ENCODE measurements at places on chromosomes 7 and 10. TPM values are rescaled to one million over a fixed set of nuclear protein-coding genes. Genes with fewer than 3 reads are reported as not detected.
A peak's percentile ranks its signal among the peaks of the same experiment; 100 is the strongest.

- no peak overlapping the region for H3K27ac ChIP-seq
- no peaks in the 10 kb centered on the region for H3K36me3 ChIP-seq
- no peaks in the 10 kb centered on the region for H3K4me1 ChIP-seq
- H3K27me3 ChIP-seq, result no peaks in the 10 kb centered on the region
- H3K4me3 ChIP-seq, result no peak overlapping the region
These were observed 26.6 kb downstream of the PRKAR2B start for GRCh38 chr7:107071129-107071528.

- H3K27me3 ChIP-seq, result no peaks in the 10 kb centered on the region
- no peak for DNase-seq
- no peak overlapping the region for H3K27ac ChIP-seq
These were observed 95.3 kb downstream of the SEC61G start for GRCh38 chr7:54663603-54664234.

DNA sequence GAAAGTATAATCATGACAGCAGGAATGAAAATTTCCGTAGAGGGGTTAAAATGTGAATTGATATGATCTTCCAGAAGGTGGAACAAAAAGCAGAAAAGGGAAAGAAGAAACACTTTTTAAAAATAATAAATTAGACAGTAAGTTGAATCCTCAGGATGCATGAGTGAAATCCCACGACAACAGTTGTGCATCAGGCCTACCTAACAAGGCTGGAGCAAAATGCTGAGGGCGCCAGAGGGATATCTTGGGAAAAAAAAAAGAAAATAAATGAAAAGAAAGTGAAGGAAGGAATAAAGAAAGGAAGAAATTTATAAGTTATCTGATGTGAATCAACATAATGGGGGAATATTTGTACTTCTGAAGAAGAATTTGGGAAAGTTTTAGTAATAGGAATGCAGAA, 13.0 kb upstream of the HUS1 start:
- peaks cover 10% of the 10 kb centered on the region for H3K4me1 ChIP-seq
- no peak overlapping the region for H3K27ac ChIP-seq
- DNase-seq, result no peak
- H3K4me3 ChIP-seq, result peak overlapping the region; percentile 87
- no peaks in the 10 kb centered on the region for H3K36me3 ChIP-seq

DNA sequence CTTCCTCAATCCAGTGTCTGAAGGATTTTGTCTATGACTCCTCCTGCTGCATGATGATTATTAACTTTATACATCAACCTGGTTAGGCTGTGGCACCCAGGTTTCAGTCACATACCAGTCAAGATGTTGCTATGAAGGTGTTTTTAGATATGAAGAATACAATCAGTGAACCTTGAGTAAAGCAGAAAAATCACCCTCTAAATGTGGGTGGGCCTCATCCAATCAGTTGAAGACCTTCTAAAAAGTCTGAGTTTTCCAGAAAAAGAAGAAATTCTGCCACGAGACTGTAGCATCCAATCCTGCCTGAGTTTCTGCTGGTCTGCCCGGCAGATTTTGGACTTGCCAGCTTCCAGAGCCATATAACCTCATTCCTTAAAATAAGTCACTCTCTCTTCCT, 126.1 kb upstream of the FRMD4A start:
- H3K4me1 ChIP-seq, result peaks cover 8% of the 10 kb centered on the region
- no peak overlapping the region for H3K27ac ChIP-seq
- H3K27me3 ChIP-seq, result no peaks in the 10 kb centered on the region
- no peak overlapping the region for H3K4me3 ChIP-seq
- no peak for DNase-seq

- DNase-seq, result no peak
- H3K27ac ChIP-seq, result peak overlapping the region; percentile 22
- H3K36me3 ChIP-seq, result no peaks in the 10 kb centered on the region
- peaks cover 11% of the 10 kb centered on the region for H3K4me1 ChIP-seq
- H3K4me3 ChIP-seq, result no peak overlapping the region
- H3K27me3 ChIP-seq, result no peaks in the 10 kb centered on the region
These were observed 195.4 kb downstream of the SKIDA1 start for GRCh38 chr10:21329995-21330627.

- H3K4me3 ChIP-seq, result no peak overlapping the region
- no peak overlapping the region for H3K27ac ChIP-seq
- H3K4me1 ChIP-seq, result peaks cover 6% of the 10 kb centered on the region
These were observed 178.0 kb downstream of the AMPH start for GRCh38 chr7:38453168-38453567.

DNA sequence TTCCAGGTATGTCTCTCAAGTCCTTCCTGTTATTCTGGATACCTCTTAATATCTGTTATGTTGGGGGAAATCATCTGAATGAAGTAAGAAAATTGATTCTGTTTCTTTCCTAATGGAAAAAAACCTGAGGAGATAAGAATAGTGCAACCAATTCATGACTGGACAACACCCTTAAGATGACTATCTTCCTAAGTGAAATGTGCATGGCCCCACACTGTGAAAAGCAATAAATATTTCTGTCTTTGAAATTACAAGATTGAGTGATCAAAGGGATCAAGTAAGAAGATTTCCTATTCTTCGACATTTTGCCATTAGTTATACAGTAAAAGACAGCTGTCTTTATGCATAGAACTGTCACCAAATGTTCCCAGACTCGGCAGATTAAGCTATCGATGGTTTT, 73.9 kb downstream of the CHCHD3 start:
- no peak overlapping the region for H3K27ac ChIP-seq
- no peaks in the 10 kb centered on the region for H3K36me3 ChIP-seq
- H3K27me3 ChIP-seq, result no peaks in the 10 kb centered on the region
- no peak overlapping the region for H3K4me3 ChIP-seq
- H3K4me1 ChIP-seq, result peaks cover 3% of the 10 kb centered on the region
- no peak for DNase-seq

DNA sequence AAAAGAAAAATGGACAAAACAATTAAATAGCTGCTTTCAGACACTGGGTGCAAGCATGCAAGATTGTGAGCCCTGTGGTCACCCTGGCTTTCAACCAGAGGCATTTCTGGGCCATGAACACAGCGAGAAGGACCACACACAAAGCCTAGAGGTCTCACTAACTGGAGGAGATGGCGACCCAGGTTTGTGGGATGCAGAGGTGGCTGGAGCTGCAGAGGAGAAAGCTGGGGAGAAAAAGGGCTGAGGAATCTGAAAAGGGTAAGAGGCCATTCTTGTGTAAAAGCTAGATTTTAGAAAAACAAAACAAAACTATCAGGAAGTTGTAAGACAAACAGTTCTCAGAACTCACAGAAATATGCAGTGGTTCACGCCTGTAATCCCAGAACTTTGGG, 30.1 kb upstream of the PTPRN2 start:
- no peaks in the 10 kb centered on the region for H3K27me3 ChIP-seq
- H3K27ac ChIP-seq, result no peak overlapping the region
- no peak overlapping the region for H3K4me3 ChIP-seq
- peaks cover 3% of the 10 kb centered on the region for H3K4me1 ChIP-seq
- no peak for DNase-seq

GRCh38 chr10:75280236-75280635, 44.5 kb upstream of the COMTD1 start:
- H3K36me3 ChIP-seq, result no peaks in the 10 kb centered on the region
- no peak overlapping the region for H3K27ac ChIP-seq
- DNase-seq, result no peak
- no peaks in the 10 kb centered on the region for H3K27me3 ChIP-seq

- no peak overlapping the region for H3K27ac ChIP-seq
- no peak for DNase-seq
- no peak overlapping the region for H3K4me3 ChIP-seq
- no peaks in the 10 kb centered on the region for H3K36me3 ChIP-seq
- no peaks in the 10 kb centered on the region for H3K27me3 ChIP-seq
These were observed 128.3 kb upstream of the ASAH2 start for GRCh38 chr10:50379616-50380015.

DNA sequence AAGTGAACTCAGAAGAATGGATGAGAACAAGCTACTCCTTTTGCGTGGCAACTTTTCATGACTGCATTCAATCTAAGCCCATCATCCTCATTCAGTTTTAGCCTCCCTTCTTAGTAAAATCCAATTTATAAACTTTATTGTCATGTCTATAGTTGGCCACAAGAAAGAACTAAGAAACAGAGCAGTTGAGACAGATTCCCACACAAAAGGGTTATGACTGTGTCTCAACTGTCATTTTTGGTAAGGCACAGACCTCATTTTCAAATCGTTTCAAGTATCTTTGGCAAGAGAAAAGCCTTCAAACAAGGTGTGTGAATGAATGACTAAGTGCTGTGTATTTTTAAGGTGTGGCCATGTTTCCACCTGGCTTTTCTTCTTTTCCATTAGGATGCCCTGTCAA, 84.2 kb upstream of the CREB5 start:
- no peaks in the 10 kb centered on the region for H3K4me1 ChIP-seq
- DNase-seq, result no peak
- no peaks in the 10 kb centered on the region for H3K27me3 ChIP-seq
- no peaks in the 10 kb centered on the region for H3K36me3 ChIP-seq
- no peak overlapping the region for H3K27ac ChIP-seq
- H3K4me3 ChIP-seq, result no peak overlapping the region

DNA sequence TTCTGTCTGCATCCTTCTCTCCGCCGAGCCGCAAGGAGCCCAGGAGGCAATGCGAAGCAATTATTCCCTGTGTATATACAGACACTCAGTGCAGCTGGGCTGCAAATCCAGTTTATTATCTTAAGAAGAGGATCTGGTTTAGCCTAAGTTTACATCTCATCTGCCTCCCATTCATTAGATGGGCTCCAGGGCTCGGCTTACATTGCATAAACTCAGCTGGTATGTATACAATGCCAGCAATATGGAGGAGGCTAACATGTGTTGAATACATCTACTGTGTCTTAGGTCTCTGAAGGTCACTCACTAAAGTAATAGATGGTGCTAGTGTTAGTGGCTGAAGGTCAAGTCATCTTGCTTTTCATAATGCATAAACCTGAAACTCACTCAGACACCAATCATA, 996.8 kb downstream of the KCNMA1 start:
- no peaks in the 10 kb centered on the region for H3K4me1 ChIP-seq
- DNase-seq, result no peak
- H3K4me3 ChIP-seq, result no peak overlapping the region
- H3K27ac ChIP-seq, result no peak overlapping the region
- no peaks in the 10 kb centered on the region for H3K27me3 ChIP-seq

DNA sequence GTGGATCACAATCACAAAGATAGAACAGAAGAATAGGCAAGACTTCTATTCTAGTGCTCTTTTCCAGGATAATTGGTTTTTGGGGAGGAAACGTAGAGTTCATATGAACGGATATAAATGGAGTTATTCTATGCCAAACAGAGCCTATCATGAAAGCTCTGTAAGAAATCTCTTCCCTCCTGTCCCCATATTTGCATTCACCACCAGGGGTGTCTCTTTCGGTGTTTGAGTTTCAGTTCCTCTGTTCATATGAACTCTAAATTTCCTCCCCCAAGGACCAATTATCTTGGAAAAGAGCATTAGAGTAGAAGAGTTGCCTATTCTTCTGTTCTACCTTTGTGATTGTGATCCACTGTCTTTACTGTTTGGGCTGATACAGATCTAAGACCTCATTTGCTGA, 48.3 kb upstream of the CDC14C start:
- H3K4me1 ChIP-seq, result no peaks in the 10 kb centered on the region
- DNase-seq, result no peak
- no peak overlapping the region for H3K4me3 ChIP-seq
- H3K36me3 ChIP-seq, result no peaks in the 10 kb centered on the region
- H3K27me3 ChIP-seq, result no peaks in the 10 kb centered on the region
- H3K27ac ChIP-seq, result no peak overlapping the region

- H3K27me3 ChIP-seq, result no peaks in the 10 kb centered on the region
- no peak overlapping the region for H3K4me3 ChIP-seq
- H3K36me3 ChIP-seq, result no peaks in the 10 kb centered on the region
- H3K4me1 ChIP-seq, result peaks cover 16% of the 10 kb centered on the region
- no peak for DNase-seq
These were observed 88.3 kb downstream of the NKX6-2 start for GRCh38 chr10:132697578-132698200.

DNA sequence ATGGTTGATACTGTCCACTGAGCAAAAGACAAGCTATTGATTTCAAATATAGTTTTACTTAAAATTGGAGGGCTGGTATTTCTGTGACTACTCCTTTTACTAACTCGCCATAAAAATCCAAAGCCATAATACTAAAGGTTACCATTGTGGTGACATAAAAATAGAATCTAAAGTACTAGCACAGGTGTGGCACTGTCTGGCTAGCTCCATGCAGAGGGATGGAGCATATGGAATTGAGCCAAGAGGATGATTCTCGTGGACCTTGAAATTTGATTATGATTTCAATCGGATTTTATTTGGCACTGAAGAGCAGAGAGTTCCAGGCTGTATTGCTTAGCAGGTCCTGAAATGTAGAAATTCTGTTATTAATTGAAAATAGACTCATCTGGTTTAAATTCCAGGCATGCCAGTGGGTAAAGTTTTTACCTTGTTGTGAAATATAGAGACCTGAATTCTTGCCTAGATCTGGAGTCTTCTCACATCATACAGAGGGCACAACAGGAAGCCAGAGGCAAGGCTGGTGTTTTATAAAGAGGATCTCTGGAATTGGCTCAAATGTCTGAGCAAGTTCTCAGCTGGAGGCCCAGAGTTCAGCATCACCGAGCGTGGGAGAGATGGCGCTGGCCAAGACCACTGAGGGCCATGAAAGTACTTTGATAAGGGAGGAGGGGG, 29.9 kb upstream of the DLD start:
- H3K4me1 ChIP-seq, result no peaks in the 10 kb centered on the region
- H3K27me3 ChIP-seq, result no peaks in the 10 kb centered on the region
- no peak overlapping the region for H3K4me3 ChIP-seq
- H3K27ac ChIP-seq, result no peak overlapping the region
- H3K36me3 ChIP-seq, result no peaks in the 10 kb centered on the region

The FOXI2 gene
- 0.78 TPM for total RNA-seq

The CCDC146 gene
- total RNA-seq, result 12.1 TPM

The MYO1G gene
- 13.8 TPM for total RNA-seq

The WEE2 gene
- total RNA-seq, result not detected

The TEX47 gene
- total RNA-seq, result not detected

The GRK5 gene
- 85.3 TPM for total RNA-seq

The REEP3 gene
- 91.6 TPM for total RNA-seq

The GRID2IP gene
- total RNA-seq, result 0.35 TPM

The PRF1 gene
- 3.7 TPM for total RNA-seq

The BNIP3 gene
- total RNA-seq, result 81.5 TPM

The CDHR3 gene
- total RNA-seq, result 1.5 TPM
